ENCODE measurements at places on chromosomes 5 and 9. TPM values are rescaled to one million over a fixed set of nuclear protein-coding genes. Genes with fewer than 3 reads are reported as not detected.

DNA sequence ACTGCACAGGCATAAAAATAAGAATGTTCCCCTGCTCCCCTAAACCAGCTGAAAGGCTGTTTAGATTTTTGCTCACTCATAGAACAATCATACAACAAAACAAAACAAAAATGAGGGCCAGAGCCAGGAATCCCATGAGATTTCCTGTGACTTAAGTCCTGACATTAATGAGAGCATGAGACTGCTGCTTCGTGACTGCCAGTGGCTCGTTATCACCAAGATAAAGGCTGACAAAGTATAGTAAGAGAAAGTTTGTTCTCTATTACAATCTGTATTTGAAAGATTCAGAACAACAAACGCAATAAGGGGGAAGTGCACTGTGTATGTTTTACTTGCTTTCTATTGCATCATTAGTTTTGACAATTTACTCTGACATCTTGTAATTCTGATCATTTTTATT is 837.1 kb upstream of the C9orf72 start:
- DNase-seq: no peak

Gene SPATA6L
- 9.3 TPM for polyA plus RNA-seq

DNA sequence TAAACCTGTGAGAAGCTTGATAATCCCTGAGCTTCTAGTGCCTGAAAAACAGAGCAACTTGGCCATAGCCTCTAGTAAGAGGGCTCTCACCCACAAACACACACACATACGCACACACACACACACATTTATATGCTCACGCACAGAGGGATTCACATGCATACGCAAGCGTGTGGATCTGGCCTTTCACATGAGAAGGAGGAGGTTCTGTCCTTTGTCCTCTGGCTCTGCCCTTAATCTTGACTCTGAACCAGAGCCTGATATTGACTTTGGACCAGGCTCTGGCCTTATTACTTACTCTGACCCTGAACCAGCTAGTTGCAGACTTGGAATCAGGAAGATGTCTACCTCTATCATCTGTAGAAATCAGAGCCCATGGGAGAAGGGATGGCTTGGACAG is 10.0 kb upstream of the P4HA2 start:
- no peak for DNase-seq

GRCh38 chr5:25119650-25120049 is 474.9 kb upstream of the CDH10 start:
- DNase-seq: no peak

DNA sequence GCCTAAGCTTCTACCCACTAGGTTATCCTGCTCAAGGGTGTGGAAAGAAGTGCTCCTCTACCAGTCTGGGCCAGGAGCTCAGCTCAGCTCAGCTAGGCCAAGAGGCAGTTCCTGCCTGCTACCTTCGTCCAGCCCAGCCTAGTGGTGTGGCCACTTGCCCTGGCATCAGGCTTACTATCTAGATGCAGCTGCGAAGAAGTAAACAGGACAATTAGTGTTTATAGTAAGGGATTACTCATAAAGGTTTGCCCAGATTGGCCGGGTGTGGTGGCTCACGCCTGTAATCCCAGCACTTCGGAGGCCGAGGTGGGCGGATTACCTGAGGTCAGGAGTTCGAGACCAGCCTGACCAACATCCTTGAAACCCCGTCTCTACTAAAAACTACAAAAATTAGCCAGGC is 12.8 kb upstream of the SPATA24 start:
- DNase-seq: no peak

DNA sequence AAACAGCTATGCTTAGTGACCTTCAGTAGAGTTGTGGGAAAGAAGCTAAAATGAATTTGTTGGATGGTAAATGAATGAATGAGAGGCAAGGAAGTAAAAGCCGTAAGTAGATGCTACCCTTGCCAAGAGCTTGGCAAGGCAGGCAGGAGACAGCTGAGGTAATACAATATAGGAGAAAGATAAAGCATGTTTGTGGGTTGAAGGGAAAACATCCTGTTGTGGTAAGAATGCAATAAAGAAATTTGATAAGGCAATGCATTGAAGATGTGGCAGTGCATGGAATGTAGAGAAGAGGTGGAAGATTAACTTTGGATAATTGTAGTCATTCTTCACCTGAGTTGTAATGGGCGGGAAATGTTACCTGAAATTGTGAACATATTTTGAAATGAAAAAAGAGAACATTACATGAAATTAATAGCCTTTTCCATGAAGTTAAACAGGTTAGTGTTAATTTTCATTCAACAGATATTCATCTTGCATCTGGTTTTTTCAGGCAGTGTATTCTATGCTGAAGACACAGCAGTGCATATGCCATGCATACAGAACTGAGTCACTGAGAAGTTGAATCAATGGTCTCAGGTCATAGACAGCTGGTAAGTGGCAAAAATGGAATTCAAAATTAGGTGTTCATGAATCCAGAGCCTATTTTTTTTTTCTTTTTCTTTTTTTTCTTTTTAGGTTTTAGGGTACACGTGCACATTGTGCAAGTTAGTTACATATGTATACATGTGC is 43.4 kb upstream of the SPINK5 start:
- no peak for DNase-seq
